ENCODE measurements at places on chromosomes 16 and 17.

- no peak for DNase-seq
These were observed 99.0 kb downstream of the BMERB1 start for GRCh38 chr16:15533386-15533785.

DNA sequence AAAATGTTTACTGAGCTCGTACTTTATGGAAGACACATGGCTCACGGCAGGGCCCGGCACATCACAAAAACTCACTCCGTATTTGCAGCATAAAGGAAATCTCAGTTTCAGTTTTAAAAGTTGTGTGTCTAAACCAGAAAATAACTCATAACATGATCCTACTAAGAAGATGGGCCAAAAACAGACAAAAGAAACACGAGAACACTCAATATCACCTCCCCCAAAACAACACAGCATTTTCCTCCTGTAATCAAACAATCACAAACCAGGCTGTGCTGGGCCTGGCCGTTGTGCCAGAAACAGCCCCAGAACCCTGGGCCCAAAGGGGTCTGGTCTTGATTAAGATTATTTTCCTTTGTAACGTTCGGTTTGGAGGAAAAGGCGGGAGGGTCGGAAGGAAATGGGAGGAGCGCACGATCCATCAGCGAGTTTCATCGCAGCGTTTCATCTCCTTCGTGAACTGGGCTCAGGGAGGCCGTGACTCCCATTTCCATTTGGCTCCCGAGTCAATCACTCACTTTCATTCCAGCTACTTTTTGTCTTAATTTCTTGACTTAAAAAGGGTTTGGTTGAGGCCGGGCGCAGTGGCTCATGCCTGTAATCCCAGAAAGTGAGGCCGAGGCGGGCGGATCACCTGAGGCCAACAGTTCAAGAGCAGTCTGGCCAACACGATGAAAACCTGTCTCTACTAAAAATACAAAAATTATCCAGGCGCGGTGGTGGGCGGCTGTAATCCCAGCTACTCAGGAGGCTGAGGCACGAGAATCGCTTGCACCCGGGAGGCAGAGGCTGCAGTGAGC, 61.4 kb downstream of the NXN start:
- no peak for DNase-seq

GRCh38 chr17:20010099-20010863, 1.1 kb downstream of the SPECC1 start:
- peak; percentile 80 for DNase-seq

DNA sequence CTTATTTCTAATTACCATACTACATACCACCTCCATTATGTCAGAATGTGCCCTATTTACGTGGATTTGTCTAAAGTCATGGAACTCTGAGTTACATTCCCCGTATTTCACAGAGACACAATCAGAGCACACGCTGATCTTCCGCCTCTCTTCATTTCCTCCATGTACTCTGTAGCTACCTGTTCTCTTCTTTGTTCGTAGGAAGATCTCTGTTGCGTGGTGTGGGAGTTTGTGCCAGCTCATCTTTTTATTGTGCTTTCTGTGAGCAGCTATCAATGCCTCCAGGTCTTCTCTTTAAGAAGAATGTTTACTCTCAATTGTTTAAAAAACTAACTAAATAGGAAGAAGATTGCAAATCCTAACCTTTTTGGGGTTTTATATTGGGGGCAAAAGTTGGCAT, 26.9 kb downstream of the NLRC5 start:
- DNase-seq = no peak

GRCh38 chr16:83802135-83802534, 5.6 kb upstream of the HSBP1 start:
- no peak for DNase-seq

DNA sequence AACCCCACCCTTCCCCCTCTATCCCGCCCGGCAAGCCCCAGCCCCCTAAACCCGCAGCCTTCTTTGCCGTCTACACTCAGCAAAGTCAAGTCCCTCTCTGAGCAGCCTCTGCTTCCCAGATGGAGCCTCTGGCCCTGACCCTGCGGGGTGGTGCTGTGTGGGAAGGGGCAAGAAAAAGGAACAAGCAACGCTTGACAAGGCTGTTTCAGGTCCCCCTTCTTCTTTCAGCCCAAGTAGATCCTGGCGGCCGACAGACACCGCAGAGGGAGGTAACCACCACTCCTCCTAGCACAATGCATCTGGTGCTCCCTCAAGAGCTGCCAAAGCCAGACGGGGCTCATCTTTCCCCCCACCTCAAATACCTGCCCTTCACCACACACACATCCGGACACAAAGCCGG, 178.3 kb downstream of the ENGASE start:
- no peak for DNase-seq

DNA sequence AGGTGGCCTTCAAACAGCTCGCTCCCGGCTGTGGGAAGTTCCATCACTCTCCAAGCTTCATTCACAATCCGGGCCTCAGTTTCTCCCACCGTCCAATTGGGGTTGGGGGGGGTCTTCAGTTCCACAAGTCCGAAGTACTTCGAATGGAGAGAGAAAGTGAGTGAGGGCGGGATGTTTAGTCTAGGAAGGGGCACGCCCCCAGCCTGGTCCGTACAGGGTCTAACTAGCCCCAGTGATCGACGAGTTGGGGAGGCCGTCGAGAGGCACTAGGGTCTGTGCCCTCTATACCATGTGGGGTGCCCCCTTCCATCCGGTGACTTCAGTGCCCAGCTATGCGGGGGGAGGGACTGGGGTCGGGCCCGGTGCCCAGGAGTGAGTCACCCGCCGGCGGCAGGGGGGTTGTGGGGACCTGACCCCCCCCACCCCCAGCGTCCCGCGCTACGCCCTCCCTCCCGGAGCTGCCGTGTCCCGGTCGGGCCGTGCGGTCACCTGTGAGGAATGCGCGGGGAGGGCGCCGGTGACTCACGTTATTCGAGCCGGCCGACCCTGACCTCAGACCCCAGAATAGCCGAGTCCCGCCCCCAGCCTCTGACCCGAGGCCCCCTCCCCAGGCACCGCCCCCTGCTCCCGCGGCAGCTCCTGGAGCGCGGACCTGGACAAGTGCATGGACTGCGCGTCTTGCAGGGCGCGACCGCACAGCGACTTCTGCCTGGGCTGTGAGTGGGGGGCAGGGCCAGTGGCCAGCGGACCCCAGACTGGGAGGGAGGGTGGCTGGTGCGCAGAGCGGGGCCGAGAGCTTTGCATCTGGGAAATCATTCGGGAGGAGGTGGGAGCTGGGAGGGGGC, 658 bp downstream of the TNFRSF12A start:
- DNase-seq = peak; percentile 60

DNA sequence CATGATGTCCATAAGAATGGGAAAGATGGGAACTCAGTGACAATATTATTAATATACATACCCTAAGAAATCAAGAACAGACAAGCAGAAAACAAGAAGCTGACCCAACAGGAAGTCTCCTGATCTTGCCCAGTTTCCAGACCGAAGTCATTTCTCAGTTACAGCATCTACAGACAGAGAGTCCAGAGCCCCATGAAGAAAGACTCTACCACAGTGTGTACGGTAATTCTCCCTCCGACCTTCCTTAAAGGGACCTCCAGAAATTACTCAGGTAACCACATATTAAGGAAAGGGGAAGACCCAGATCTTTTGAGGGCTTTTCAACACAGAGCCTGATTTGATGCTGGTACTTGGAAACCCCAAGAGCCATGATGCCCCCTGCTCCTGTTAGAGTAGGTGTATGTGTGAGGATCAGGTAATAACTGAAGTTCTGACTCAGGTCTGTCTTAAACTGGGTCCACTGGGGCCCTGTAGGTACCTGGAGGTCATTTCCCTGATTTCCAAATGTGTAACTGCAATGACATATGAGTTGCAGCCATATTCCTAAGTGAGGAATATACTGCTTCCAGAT, 132.4 kb downstream of the ABCA8 start:
- DNase-seq = no peak

GRCh38 chr16:47694543-47694942, 233.4 kb downstream of the PHKB start:
- no peak for DNase-seq

GRCh38 chr17:61260071-61260797, 139.4 kb upstream of the TBX2 start:
- no peak for DNase-seq

DNA sequence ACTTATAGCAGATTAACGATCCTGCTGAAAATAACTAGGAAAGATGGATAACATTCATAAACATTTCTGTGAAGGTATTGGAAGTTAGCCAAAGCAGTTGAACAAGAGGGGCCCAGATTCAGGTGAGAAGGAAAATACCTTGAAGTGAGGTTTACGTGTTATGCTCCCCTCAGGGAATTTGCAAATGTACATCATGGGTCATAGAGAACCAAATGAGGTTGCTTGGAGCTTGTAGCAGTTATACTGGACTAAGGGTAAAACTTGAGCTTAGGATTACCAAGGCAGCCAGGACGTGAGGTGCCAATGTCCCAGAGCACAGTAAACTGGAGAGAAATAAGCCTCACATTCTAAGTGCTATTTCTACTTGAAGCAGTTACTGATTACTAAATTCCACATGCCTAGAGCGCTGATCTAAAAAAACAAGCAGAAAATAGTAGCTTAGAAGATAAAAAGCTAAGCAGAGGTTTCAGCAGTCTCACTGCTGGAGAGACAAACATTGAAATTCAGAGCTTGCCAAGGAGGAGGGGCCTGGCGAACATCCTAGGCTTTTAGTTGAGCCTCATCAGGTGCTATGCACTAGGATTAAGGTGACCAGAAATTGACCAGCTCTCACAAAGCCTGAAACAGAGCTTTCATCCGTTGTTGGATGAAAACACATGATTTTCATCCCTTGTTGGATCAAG, 136.7 kb upstream of the FAM20A start:
- DNase-seq = no peak

DNA sequence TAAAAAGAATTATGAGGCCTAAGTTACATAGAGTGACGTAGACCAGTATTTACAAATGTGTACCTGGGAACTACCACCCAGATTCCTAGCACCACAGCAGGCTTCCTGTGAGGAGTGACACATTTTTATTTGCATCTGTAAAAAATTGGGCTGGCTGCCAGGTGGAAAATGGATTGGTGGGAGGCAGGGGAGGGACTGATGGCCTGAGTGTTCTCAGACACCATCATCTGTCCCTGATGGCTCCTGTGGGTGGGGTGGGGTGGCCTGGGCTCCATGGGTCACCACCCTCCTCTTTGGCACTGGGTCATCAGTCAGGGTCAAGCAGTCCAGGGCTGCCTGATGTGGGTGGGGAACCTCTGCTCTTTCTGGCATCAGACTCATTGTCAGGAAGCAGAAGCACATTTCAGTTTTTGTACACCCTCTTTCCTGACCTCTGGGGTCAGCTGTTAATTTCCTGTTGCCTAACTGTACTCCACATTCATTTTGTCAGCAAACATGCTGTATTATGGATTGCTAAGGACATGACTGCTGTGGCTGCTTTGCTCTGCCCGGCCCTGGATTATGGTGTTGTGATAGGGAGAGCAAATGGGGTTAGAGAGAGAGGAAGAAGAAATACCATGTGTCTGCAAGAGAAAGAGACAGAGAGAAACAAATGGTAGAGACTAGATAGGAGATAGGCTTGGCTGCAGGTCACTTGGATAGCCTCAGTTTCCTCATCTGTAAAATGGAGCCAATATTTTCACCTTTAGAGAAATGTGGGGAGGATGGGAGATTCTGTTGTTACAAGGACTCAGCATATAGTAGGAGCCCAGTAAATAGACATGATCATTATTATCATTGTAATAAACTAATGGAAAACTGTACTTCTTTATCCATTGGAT, 11.6 kb upstream of the MFAP4 start:
- no peak for DNase-seq

GRCh38 chr16:80408014-80408413, 132.8 kb upstream of the DYNLRB2 start:
- DNase-seq = no peak

- no peak for DNase-seq
These were observed 1.8 kb downstream of the MMP15 start for GRCh38 chr16:58027161-58027915.

- no peak for DNase-seq
These were observed 48.1 kb upstream of the KSR1 start for GRCh38 chr17:27407916-27408864.

DNA sequence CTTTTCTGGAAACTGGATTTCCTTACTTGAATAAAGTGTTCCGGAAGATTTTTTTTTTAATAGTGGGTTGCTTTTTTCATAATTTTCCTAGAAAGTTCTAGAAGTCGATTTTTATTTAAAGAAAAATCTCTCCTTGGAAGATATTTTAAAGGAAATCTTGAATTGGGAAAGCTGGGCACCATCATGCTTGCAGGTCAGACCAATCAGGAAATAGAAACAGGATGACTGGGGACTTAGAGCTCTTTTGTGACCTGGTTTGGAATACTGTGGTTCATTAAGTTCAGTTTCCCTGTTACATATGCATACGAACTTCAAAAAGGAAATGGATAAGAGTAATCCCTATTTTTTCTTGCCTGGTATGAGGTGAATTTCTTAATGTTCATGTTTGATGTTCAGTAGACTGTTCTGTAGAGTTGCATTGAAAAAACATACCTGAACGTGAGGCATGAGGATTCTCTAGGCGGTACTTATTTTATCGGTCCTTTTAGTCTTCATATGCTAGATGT, 1.2 kb downstream of the NFATC3 start:
- DNase-seq = no peak

GRCh38 chr17:1231456-1231855, 38.8 kb upstream of the BHLHA9 start:
- DNase-seq = no peak

GRCh38 chr17:81414756-81415516, 19.7 kb downstream of the BAHCC1 start:
- DNase-seq = no peak

- no peak for DNase-seq
These were observed 204.8 kb downstream of the MSI2 start for GRCh38 chr17:57461082-57461481.

DNA sequence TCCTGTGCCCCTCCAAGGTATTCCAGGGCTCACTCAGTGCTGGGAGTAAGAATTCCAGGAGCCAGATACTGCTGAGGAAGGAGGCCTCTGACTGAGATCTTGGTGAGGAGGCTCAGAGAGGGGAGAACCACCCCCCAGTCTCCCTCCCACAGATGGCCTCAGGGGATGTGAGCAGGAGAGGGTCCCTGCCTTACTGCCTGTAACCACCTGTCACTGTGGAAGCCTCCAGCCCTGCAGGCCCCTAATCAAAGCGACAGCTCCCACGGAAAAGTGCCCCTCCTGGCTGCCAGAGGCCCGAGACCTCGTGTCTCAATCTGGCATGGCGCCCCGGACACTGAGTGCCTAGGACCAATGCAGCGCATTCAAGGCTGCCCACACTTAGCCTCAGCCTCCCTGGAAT, 7.7 kb upstream of the C17orf113 start:
- DNase-seq = no peak

- no peak for DNase-seq
These were observed 8.9 kb downstream of the IST1 start for GRCh38 chr16:71904239-71904638.

DNA sequence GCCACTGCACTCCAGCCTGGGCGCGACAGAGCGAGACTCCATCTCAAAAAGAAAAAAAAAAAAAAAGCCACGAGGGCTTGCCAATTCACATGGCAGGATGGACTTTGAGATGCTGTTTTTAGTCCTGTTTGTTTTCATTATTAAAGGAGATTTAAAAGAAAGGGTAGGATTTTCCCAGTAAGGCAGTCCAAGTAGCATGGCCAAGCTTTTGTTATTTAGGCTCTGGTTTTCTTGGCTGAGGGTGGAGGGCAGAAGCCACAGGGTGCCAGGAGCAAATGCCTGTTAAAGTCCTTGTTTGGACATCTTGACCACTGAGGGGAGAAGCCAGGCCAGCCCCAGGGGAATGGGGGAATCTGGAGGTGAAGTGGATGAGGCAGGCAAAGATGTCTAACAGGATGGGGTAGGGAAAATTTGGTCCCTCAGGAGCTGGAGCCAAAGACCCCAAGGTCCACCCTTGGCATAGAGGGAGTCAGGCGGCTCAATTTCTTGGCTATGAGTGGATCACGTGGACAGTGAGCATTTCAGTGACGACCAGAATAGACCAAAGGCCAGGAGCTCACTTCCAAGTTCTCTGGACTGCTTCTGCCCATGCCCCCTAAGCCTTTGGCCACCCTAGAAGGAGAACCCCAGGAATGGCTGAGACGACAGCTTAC, 20.8 kb upstream of the PLLP start:
- DNase-seq = no peak

All from liver (tissue), 10 donors.